Stimulated activated CD8-positive, alpha-beta memory T cell treated with anti-CD3 and anti-CD28 coated beads, Interleukin-4, amount 100 ng/mL, for 1 hour (primary cell): ENCODE measurements at places on chromosomes 11 and 22.

GRCh38 chr11:98090861-98091505 lies 929.8 kb upstream of the CNTN5 start:
- no peak for DNase-seq

DNA sequence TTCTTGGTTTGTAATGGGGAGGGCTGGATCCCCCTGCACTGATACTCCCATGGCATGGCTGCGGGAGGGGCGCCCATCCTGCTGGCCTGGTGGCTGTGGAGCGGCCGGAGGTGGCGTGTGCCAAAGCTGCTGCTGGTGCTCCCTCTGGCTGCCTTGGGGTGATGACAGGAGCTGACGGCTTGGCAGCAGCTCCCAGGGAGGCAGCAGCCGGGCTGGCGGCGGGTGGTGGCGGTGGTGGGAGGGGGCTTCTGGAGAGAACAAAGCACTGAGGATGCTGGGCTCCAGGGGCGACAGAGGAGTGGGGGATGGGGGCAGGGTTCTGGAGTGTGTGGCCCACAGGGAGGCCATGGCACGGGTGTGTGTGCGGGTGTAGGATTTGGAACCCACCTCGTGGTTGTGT lies 11.4 kb upstream of the MPPED1 start:
- DNase-seq = no peak

DNA sequence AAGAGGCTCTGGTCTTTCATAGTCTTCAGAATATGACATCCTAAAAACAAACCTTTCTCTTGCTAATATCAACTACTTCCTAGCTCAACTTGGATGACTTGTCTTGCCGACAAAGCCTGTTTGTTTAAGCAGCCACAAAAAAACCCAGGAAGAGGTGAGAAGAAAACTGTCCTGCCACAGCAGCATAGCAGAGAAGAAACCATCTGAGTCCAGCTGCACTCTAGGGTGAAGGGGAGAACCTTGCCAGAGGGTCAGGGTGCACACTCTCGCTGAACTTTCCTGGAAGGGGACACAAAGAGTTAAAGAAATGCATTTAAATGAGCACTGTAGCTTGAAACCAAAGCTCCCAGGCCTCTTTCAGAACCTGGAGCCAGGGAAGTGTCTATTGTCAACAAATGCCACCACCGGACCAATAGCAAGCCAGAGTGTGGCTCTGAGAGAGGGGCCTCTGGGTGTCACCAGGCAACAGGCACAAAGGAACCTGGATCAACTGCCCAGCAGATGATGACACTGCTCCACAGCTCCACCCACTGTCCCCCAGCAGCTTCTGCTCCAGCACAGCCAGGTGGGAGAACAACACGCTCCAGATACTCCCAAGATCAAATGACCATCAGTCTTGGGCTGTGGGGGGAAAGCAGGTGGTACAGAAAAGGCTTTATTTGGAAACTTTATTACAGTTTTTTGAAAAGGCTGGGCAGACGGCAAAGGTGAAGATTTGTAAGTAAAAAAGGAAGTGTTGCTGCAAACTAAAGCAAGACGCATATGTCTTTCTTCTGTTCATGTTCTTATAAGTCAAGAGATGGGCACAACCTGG lies 105.7 kb downstream of the RASSF10 start:
- DNase-seq = no peak

DNA sequence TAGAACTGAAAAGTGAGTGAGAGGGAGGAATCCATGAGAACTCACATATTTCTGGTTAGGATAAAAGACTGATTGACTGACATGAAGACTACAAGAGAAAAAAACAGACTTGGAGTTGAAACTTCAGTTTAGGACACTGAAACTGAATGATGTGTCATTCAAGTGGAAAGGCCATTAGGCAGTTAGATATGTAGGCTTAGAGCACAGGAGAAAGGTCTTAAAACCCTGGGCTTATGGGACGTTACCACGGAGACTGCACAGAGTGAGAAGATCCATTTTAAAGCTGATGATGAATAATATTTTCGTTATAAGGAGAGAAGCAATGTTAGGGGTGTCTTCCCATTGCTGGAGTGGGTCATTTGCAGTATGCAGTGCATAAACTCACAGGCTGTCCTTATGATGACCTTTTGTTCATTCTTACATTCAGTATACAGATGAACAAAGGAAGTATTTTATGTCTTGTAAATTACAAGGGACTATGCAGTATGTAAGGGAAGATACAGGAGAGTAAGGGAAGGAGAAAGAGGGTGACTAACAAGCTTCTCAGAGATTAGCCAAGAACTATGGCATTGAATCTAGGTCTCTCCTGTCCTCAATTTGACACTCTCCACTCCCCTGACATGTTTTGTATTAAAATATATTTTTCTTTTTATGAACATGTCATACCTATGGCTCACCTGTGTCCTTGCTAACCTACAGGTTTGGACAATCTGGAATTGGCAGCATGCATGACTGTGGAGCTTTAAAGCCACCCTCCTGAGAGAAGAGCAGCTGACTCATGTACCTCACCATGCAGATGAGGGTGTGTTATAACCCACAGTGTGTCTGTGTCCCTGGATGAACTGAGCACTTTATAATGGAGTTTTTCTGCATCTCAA lies 63.7 kb downstream of the MAML2 start:
- DNase-seq = no peak

GRCh38 chr11:44483919-44484610 lies 81.4 kb upstream of the CD82 start:
- no peak for DNase-seq

DNA sequence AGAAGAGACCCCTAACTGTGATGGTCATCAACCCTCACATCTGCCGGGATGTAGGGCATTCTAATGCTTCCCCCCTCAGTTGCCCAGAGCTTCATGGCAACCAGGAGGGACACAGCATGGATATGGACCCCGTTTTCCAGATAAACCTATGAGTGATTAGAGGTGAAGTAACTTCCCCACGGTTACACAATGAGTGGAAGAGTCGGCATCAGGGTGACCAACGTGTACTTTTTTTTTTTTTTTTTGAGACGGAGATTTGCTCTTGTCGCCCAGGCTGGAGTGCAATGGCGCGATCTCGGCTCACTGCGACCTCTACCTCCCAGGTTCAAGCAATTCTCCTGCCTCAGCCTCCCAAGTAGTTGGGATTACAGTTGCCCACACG lies 25.0 kb downstream of the TXN2 start:
- DNase-seq = no peak

DNA sequence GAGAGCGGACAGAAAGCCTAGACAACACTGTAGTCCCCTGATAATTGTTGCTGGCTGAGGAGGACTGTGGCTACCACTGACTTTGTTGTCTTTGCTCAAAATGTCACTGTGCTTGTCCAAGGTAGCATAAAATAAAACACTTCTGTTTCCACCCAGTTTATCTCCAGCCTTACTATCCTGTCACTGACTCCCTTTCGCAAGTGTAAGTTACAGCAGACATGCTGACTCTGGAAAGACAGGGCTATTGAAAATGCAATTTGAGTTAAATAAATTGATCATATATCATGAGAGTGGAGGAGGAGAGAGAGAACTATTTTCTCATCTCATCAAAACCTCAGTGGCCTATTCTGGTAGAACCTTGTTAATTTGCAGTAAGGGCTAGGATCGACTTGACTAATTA lies 138.0 kb upstream of the KIRREL3 start:
- no peak for DNase-seq

GRCh38 chr11:132318421-132319157 lies 948.2 kb downstream of the NTM start:
- no peak for DNase-seq

GRCh38 chr11:119803726-119804294 lies 74.8 kb upstream of the NECTIN1 start:
- DNase-seq = no peak

- DNase-seq = no peak
Measured at GRCh38 chr22:29106839-29107238, 34.0 kb downstream of the KREMEN1 start.

DNA sequence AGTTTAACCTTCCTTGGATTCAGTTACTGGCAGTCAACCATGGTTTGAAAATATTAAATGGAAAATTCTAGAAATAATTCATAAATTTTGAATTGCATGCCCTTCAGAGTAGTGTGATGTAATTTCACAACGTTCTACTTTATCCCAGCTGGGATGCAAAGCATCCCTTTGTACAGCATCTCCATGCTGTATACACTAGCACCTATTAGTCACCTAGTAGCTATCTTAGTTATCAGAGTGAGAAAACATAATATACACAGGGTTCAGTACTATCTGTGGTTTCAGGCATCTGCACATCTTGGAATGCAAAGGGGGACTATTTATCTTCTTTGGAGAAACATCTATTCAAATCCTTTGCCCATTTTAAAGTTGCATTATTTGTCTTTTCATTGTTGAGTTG lies 30.8 kb downstream of the CBL start:
- DNase-seq = no peak

GRCh38 chr11:64711956-64712362 lies 11.0 kb downstream of the NRXN2 start:
- no peak for DNase-seq

DNA sequence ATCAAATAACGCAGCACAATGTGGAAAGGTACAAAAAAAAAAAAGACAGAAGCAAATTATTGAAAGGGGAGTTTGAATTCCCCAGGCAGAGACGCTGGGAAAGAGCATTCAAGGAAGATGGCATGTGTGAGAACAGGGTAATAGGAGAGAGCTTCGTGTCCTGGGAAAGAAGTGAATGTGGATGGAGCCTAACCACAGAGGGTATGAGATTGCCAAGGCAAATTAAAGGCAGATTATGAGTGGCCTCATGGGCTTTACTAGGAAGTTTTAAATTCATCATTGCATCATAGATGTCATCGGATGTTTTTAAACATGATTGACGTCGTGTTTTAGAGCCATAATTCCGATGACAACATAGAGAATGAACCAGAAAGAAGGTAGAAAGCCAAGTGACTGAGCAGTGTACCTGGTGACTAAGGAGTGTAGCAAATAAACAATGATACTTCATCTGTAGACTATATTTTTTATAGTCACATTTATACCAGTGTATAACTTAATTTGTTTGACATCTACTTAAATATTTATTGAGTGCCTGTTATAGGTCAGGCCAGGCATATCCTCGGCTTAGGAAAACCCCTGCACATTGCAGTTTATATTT lies 151.4 kb downstream of the MSANTD4 start:
- no peak for DNase-seq

- no peak for DNase-seq
Measured at GRCh38 chr11:9719566-9720289, 55.9 kb downstream of the SWAP70 start.

DNA sequence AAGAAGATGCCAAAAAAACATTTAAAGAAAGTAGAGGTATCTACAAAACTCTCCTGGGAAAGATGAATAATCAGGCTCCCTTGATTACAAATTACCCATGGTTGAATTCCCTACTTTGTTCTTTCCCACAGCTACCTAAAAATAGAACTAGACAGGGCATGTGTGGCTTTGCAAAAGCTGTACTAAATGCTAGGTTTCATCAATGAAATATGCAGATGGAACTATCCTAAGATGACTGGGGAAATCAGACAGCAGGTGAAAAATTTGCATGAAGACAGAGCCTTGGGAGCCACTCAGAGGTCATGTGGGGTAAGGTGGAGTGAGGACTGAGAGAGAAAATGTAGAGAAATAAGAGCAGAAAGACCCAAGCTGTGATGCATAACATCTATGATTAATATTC lies 14.7 kb downstream of the LAYN start:
- DNase-seq = no peak

GRCh38 chr11:57815476-57815875 lies 53.9 kb downstream of the CTNND1 start:
- no peak for DNase-seq
